NCI-H2029 (cell line): ENCODE measurements at places on chromosomes 7 and 10.

DNA sequence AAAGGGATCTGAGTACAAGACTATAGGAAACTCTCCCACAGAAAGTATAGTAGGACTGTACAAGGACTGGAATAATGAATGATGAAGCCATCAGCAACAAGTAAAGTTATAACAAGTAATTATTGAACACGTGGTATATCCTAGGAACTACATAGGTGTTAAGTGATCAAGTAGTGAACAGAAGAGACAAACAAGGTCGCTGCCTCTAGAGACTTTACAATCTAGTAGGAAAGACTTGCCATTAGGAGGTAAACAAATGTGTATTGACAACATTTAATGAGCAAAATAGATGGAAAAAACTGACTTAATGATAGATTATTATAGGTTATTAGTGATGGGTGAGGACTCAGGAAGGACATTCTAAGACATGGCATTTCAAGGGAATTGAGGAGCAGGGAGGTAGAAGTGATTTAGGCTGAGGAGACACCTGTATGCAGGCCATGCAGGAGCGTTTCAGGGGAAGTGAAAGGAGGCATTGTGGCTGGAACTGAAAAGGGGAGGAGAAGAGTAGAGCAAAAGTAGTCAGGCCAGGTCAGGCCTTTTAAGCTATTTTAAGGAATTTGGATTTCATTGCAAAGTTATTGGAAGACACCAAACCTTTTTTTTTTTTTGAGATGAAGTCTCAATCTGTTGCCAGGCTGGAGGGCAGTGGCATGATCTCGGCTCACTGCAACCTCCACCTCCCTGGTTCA is 8.5 kb upstream of the GLCCI1 start:
- no peak for DNase-seq

GRCh38 chr10:85212526-85212925 is 884.1 kb downstream of the CCSER2 start:
- DNase-seq, result no peak

DNA sequence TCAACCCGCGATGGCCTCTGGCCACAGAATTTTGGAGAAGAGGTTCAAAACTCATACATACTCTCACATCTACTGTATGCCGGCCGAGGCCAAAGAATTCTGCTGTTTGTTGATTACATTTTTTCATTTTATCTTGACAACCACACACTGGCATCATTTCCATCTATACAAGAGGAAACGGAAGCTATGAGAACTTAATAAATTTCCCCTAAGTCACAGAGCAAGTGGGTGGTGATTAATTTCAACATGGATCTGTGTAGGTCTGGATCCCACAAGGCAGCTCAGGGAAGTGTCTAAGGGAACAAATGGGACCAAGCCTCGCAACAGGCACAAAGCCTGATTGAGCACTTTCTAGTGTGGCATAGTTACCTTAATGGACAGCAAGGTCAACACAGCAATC is 18.0 kb downstream of the ELMO1 start:
- no peak for DNase-seq

DNA sequence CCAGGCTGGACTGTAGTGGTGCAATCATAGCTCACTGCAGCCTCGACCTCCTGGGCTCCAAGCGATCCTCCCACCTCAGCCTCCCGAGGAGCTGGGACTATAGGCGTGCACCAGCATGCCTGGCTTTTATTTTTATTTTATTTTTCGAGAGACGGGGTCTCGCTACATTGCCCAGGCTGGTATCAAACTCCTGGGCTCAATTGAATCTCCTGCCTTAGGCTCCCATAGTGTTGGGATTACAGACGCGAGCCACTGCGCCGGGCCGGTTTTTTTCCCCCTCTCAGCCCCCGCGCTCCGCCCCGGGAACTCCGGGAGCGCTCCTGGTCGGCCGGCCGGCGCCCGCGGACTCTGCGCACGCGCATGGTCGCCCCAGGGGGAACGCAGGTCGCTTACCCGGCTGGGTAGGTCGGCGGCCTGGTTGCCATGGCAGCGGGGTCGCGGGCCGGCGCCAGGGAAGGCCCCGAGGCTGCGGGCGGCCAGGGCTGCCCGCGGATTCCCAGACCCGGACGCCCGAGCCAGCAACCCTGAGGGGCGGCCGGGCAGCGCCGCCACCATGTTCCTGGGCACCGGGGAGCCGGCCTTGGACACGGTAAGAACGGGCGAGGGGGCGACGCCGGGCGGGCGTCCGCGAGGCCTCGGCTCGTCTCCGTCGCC is at the start of gene IQCE:
IQCE (plus strand) TSS at position 351 of the 654 bp plus-strand sequence; CDS start at position 554, 203 bp downstream.
- DNase-seq, result peak; percentile 74

DNA sequence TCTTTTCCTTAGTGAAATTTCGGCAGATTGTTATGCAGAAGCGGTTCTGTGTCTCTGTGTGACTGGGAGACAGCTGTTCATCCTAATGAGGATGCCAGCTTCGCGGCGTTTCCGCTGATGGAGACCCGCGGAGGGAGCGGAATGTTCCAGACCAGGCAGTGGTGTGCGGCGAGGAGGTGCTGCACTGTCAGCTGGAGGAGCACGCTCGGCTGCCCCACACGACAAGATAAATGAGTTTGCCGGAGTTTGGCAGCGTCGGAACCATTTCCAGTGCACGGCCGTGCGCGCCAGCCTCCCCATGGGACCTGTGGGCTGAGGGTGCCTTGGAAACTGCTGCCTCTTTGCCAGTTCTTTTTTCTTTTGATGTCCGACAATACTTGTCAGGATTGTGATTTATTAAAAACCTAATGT is 64.6 kb downstream of the WDR37 start:
- DNase-seq, result no peak

GRCh38 chr7:41702635-41703371 is at the start of gene INHBA:
TSS of gene INHBA (minus strand) at chr7:41703090. CDS start at chr7:41700374, 2,716 bp downstream.
- no peak for DNase-seq

- DNase-seq, result no peak
Observed at GRCh38 chr10:10816447-10816846, 201.2 kb upstream of the CELF2 start.

- no peak for DNase-seq
Observed at GRCh38 chr7:28413011-28413410, 693 bp downstream of the CREB5 start.

DNA sequence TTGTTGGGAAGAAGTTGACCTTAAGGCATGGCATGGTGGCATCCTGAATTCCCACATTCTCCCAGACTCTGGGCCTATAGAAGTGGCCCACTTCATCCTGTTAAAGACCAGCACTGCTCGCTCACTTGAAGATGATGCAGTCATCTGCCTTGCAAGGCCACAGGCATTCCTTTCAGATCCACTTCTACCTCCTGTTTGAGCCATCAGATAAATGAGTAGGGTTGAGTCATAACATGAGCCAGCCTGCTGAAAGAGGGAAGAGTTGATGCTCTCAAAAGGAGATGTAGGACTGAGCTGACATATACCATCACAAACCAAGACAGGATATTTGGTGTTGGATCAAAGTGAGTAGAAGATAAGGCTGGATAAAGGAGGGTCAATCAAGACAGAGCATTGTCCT is 1.5 kb upstream of the EBLN1 start:
- no peak for DNase-seq

- DNase-seq, result no peak
Observed at GRCh38 chr7:103690242-103690974, 244.4 kb upstream of the SLC26A5 start.

DNA sequence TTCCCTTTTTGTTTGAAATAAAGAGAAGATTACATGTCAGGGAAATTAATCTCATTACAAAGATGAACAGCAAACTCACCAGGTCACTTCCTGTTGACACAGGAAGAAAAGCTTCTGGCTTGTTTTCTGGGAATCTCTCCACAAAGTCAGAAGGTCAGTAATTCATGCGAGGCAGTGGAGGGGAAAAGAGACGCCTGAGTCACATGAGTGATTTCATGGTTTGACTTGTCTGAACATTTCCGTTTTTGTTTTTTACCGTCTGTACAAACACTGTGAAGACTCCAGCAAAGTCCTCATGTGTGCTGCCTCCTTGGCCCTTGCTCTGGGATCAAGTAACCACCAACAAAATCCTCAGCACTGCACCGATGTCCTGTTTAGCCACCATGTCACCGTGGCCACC is 2.5 kb upstream of the HABP2 start:
- DNase-seq, result no peak
